ENCODE measurements at places on chromosomes 2 and 18.

DNA sequence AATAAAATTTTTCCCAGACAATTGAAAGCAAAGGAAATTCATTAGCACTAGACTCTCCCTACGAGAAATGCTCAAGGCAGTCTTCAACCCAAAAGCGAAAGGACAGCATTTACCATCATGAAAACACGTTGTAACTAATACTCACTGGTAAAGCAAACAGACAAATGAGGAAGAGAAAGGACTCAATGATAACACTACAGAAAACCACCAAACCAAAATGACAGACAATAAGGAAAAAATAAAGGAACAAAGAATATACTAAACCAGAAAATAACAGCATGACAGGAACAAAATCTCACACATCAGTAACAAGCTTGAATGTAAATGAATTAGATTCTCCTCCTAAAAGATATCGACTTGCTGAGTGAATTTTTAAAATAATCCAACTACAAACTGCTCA, 190.7 kb downstream of the NOL4 start:
- ATAC-seq: no peak

GRCh38 chr18:79410171-79410641, 14.5 kb downstream of the NFATC1 start:
- ATAC-seq: no peak

GRCh38 chr2:60819155-60819862, 62.1 kb upstream of the REL start:
- ATAC-seq: peak; percentile 20

DNA sequence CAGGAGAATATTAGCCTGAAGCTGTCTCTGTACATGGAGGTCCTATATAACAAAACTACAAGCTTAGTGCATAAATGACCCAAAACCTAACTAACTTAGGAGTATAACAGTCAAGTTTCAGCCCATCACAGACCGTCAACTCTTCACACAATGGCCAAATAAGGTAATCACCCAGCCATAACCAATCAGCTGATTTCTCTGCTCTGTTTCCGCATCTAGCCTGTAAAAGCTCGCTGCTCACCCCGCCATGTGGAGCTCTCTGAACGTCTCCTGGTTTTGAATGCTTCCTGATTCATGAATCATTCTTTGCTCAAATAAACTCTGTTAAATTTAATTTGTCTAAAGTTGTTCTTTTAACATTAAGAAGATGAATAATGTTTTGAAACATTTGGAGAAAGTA, 593.6 kb downstream of the TMX3 start:
- no peak for ATAC-seq

DNA sequence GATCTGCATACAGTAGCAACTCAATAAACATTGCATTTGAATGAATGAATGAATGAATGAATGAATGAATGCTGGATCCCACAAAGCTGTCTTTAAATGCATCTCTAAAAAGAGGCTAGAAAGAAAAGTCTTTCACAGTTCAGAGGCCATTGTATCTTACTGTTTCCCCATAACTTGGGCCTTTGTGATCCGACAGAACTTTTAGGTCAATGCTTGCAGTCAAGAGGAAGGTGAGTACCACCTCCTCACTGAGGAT, 119.9 kb upstream of the COPS8 start:
- no peak for ATAC-seq

- no peak for ATAC-seq
Observed at GRCh38 chr2:167784084-167784425, 463.3 kb downstream of the STK39 start.

DNA sequence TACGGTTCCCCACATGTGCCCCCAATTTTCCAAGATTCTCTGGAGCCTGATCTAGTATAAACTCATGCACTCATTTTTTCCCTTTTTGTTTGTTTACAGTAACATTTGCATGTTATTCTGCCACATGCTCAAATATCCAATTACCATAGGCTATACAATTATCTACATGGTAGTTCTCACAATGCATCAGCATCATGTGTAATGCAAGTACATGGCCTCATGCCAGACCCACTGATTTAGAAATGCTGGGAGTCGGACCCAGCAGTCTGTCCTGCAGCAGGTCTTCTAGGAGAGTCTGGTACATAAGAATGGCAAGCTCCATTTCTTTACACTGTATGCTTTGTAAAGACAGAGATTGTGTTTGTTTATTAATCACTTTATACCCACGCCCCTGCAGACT, 107.7 kb downstream of the CBLN2 start:
- ATAC-seq: no peak

DNA sequence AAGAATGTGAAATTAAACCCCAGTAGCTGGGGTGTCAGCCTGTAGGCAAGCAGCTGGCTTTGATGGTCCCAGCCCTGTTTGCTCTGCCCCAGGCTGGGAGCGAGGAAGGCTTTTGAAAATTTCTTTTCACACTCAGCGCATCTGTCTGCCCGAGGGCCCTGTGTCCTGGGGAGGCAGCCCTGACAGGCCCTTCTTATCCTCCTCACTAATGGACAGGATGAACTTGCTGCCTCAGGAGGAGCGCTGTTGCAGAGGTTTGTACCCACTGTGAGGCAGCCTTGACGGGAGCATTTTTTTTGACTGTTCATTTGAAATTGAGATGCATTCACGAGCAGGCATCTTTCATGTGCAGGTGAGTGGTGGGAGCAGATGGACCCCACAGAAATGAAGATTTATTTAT, 62.4 kb downstream of the SERPINB8 start:
- ATAC-seq: no peak

DNA sequence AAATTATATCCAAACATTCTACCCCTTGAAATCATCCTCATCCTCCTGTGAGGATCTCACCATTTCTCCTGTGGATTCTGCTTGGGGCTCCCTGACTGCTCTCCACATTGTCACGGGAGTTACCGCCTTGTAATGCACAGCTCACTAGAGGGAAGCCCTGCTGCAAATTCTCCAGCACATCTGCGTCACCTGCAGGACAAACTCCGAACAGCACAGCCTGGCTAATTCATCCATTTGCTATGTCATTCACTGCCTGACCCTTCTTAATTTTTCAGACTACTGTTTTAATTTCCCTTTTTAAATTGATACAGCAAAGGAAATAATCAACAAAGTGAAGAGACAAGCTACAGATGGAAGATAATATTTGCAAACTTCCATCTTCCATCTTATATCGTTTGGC, 627.4 kb downstream of the FBXO15 start:
- no peak for ATAC-seq

DNA sequence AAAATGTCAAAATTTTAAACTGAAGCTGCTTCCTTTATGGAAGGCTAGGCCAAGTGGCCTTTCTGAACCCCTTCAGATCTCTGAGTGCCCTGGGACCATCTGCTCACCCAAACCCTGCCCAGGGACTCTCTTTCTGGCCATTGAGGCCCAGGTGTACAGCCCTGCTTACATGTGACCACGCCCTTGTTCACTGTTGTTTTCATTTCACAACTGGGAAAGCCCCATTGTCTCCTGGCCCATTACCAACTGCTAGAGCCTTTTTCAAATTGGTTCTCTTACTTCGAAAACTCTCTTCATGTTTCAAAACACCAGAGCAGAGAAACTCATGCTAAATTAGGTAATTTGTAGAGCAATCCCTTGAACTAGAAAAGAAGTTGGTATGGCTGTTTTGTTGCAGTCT, 219.5 kb upstream of the TANK start:
- no peak for ATAC-seq

GRCh38 chr2:42927334-42928160, 135.2 kb upstream of the HAAO start:
- no peak for ATAC-seq

- ATAC-seq: no peak
Observed at GRCh38 chr18:34809451-34810072, 99.5 kb downstream of the DTNA start.

- no peak for ATAC-seq
Observed at GRCh38 chr18:72672364-72673184, 128.4 kb upstream of the CBLN2 start.

DNA sequence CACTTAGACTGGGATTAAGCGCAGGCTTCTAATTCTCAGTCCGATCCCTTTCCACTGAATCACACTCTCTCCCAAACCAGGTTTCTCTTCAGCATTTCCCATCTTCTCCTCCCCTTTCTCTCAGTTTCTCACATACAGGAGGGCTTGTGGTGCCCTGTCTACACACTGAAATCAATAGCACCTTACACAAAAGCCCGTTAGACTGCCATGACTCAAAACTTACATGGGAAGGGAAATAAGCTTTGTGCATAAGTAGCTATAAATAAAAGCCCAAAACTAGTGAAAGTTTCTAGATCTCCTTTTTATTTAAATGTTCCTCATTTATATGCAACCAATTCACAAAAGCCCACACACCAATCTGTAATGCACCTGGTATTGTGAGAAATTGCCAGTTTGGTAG, 318.4 kb downstream of the TXNL1 start:
- ATAC-seq: peak; percentile 70

DNA sequence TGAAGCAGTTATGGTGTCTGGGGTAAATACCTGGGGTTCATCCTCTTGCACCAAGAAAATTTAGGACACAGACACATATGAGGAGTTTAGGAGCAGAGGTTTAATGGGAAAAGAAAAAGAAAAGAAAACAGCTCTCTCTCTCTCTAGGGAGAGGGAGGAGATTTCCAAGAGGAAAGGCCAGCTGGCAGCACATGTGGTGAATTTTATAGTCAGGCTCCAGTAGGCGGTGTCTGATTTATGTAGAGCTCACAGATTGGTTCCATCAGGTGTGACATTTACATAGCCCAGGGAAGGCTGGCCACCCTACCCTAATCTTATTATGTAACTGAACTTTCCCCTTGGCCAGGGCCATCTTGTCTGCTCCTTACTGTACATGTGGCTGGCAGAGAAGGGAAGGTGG, 297.5 kb upstream of the RGPD4 start:
- no peak for ATAC-seq

DNA sequence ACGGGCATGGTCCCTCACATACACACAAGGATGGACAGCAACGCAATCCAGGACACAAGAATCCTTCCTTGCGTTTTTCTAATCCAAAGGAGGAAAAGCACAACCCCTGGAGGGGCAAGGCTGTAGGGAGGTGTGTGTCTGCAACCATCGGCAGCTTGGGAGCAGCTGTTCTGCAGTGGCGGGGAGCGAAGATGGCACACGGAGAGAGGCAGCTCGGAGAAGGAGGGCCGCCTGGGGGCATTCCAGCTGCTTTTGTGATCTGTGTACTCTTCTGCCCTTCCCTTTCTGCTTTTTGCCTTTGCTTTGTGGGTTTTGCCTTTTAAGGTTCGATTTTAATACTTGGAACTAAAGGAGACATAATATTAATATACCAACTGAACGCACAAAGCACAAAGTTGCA, 137.0 kb upstream of the DNMT3A start:
- no peak for ATAC-seq

DNA sequence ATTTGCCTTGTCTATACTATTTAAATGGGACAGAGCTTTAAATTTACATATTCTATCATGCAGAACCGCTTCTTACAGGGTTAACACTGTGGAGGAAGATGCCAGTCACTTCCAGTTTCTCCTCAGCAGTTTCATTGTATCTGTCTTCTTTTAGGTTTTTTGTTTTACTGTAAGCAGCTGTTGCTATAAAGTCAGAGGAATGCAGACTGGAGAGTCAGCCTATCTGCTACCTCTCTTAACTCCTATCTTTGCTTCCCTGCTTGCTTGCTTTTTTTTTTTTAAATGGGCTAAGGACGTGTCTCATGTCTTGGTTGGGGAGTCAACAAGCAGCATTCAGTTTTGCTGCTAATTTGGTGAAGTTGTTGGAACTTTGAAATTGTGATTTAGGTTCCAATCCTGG, 8.9 kb downstream of the EPC2 start:
- ATAC-seq: peak; percentile 80

GRCh38 chr18:42527766-42528165, 572.7 kb downstream of the PIK3C3 start:
- ATAC-seq: no peak

DNA sequence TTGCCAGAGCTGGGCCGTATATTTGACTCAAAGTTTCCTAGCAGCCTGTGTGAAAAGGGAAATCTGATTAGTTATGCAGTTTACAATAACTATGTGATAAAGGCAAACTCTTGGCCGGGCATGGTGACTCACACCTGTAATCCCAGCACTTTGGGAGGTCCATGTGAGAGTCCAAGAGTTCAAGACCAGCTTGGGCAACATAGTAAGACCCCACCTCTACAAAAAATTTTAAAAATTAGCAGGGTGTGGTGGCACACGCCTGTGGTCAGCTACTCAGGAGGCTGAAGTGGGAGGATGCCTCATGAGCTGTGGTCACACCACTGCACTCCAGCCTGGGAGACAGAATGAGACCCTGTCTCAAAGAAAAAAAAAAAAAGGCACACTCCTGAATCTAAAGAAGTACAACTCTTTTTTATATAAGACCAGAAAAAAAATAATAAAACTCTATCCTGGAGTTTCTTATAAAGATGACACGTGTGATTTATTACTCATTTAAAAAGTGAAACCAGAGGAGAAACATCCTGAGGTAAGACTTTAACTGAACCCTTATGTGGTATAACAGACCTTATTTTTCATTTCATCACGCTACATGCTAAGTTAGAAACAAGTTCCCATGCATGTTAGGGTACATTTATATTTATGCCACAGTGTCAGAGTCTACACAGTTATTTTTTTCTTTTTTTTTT, 32.6 kb upstream of the KCMF1 start:
- no peak for ATAC-seq

DNA sequence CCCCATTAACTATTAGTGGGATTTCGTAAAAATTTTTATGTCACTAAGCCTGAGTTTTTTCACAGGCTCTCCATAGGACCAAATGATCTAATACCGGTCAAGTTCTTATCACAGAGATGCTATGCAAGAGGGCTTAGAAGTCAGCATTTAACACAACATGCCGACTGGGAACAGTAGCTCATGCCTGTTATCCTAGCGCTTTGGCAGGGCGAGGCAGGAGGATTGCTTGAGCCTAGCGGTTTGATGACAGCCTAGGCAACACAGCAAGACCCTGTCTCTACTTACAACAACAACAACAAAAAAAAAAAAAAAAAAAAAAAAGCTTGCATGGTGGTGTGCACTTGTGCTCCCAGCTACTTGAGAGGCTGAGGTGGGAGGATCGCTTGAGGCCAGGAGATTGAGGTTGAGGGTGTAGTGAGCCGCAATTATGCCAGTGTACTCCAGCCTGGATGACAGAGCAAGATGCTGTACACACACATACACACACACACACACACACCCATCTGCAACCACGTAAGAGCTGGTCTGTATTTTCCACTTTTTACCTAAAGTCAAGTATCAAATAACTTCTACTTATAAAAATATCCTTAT, 67.6 kb upstream of the FAM124B start:
- ATAC-seq: no peak

- no peak for ATAC-seq
Observed at GRCh38 chr18:76565238-76566173, 70.5 kb upstream of the ZNF516 start.

DNA sequence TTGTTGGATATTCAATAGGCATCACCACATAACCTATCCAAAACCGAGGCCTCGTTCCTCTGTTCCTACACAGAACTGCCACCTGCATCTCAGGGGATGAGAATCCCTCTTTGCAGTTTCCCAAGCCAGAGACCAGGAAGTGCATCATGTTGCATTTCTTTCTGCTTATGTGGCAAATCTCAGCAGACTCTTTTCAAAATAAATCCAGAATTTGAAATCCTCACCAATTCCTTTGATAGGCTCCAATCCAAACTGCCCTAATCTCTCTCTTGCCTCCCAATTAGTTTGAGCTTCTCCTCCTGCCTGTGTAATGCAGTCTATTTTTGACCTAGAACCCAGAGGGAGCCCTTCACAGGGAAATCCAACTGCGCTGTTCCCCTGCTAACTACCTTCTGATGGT, 215.5 kb downstream of the RNF144A start:
- ATAC-seq: no peak

Data from stimulated activated memory B cell treated with anti-CD40 and anti-IgM and Interleukin-4, amounts not matched to agents 10 μg/mL and 1 μg/mL and 100 μg/mL, for 72 hours (primary cell).